Activated CD4-positive, alpha-beta T cell treated with anti-CD3 and anti-CD28 coated beads for 36 hours (primary cell): ENCODE measurements at places on chromosomes 7 and 10.

GRCh38 chr10:77163670-77164348 is 473.8 kb downstream of the KCNMA1 start:
- no peak for DNase-seq

DNA sequence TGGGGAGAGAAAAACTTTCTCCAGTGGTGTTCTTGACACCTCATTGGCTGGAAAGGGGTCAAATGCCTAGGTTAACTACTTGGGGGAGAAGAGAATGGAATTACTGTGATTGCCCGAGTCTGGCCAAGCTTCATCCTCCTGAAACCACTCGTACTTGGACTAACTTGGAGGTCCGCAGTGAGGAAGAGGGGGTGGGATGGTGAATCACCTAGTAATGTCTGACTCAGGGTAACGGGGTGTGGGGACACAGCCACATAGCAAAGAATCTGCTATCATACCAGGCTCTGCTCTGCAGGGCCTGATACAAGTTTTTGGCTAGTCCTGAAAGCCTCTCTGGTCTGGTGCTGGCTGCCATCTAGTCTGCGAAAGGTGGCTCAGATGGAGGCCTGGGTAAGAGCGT is 190.9 kb downstream of the RPS24 start:
- DNase-seq: no peak

GRCh38 chr10:25938405-25938804 is 4.4 kb downstream of the MYO3A start:
- DNase-seq: no peak

GRCh38 chr7:100506356-100506923 is 22.7 kb downstream of the NYAP1 start:
- no peak for DNase-seq

DNA sequence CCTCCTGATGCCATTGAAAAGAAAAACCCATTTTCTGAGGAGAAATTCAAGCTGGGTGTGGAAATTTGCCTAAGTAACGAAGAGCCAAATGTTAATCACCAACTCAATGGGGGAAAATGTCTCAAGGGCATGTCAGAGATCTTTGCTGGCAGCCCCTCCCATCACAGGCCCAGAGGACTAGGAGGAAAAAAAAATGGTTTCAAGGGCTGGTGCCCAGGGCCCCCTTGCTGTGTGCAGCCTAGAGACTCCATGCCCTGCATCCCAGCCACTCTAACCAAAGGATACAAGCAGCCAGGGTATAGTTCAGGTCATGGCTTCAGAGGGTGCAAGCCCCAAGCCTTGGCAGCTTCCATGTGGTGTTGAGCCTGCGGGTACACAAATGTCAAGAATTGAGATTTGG is 106.3 kb downstream of the ALOX5 start:
- no peak for DNase-seq

DNA sequence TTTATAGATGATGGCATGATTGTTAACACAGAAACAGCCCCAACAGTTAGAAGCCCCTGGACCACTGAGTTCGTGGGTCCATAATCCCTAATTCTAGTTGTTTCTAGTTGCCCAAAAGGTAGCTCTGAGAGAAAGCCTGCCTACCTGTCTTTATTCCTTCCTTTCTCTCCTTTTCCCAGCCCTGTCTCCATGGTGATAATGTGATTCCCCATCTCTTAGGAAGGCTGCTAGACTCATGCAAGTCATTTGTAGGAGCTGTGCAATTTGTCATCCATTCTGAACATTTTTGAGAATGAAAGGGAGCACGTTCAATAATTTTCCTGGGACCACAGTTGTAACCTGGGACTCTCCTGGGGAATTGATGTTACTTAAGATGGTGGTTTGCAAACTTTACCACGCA is 183.4 kb downstream of the EMX2 start:
- no peak for DNase-seq

DNA sequence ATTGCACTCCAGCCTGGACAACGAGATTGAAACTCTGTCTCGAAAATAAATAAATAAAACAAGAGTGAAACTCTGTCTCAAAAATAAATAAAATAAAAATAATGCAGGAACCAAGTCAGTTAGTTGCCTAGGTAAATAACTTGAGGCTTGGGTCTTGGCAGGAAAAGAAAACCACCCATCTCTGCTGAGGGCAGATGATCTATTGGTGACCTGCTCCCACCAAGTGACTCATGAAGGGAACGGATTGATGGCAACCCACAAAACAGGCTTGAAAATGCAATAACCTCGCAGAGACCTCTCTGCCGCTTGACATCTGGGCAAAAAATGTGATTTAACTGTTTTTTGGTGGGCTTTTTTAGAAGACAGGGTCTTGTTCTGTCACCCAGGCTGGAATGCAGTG is 86.6 kb downstream of the CALN1 start:
- no peak for DNase-seq

DNA sequence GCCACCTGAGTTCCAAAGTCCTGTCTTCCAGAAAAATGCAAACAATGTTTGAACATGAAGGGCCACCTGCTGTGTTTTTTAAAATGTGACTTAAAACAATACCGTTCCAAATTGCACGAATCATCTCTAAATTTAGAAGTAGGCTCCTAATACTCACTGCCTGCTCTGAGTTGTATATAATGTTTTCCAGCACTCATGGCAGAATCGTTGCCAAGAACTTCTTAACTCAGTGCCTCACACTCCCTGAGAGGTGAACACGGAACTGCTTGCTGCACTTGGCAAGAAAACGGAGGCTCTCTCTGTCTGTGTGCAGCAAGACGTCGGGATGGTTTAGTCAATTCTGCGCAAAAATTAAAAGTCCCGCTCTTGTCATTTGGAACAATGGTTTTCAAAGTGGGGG is 757.3 kb upstream of the AUTS2 start:
- no peak for DNase-seq

GRCh38 chr10:33008499-33009243 is 50.6 kb upstream of the ITGB1 start:
- peak; percentile 80 for DNase-seq

- DNase-seq: no peak
Observed at GRCh38 chr10:3199488-3199887, 26.9 kb upstream of the PITRM1 start.

- no peak for DNase-seq
Observed at GRCh38 chr7:84809877-84810276, 377.0 kb downstream of the SEMA3D start.

- DNase-seq: peak; percentile 83
Observed at GRCh38 chr10:13659887-13660550, 73.3 kb downstream of the PRPF18 start.

GRCh38 chr10:91196268-91197048 is 24.0 kb upstream of the PCGF5 start:
- no peak for DNase-seq

DNA sequence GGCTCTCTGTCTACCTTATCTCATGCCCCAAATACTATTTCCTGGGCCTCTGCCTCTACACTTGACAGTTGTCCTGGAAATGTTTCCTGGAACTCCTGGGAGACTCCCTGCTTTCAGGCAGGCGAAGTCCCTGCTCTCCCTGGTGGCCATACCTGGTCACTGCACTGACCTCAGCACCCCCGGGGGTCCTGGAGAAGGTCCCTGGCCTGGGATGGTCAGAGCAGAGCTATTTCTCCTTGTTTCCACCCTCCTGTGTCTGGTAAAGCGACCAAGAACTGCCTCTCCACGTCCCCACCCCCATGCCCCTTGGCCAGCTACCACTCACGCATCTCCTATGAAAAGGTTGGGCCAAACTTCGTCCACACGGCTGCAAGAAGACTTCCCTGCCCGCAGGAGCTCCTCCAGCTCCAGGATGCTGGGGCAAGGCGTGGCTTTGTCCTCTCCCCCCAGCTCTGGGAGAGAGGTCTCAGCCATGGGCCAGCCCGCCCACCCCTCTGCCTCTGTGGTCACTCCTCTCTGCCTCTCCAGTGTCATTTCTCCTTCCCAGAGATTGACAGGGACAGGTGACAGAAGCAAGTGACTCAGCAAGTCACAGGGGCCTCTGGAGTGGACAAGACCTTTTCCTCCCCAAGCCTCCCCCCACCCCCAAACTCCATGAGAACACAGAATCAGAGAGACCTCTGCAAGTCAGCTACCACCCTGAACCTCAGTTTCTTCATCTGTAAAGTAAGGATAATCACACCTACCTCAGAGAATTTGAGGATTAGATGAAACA is 2.6 kb upstream of the SAMD8 start:
- DNase-seq: peak; percentile 19

DNA sequence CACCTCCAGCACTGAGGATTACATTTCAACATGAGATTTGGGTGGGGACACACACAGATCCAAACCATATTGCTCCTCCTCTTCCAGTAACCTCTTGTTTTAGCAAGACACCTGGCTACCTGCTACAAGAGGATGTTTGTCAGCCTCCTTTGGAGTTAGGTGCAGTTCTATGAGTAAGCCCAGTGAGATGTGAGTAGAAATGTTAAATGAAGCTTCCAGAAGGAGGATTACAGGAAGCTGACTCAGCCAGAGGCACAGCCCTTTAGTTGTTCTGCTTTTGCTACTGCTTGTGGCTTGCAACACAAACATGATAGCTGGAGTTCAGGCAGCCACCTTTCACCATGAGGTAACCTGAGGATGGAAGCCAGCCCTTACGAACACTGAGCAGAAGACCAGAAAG is 382.7 kb upstream of the RNF32 start:
- DNase-seq: no peak

DNA sequence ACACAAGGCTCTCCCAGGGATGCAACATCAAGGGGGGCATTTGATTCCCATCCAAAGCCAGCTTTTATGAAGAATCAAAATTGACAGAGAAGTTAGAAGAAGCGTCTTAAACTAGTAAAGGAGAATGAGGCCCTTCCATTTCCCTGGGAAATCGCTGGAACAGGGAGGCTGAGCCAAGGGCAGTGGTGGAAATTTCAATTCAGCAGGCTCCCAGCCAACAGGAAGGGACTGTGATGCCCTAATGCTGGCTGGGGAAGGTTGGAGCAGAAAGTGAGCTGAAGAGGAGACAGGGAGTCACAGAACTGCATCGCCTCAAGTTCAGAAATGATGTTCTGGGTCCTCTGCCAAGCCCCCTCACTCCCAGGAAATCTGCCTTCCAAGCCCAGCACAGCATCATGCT is 517.3 kb downstream of the GRID1 start:
- no peak for DNase-seq

GRCh38 chr10:104123397-104123796 is 1.4 kb downstream of the SFR1 start:
- DNase-seq: no peak

DNA sequence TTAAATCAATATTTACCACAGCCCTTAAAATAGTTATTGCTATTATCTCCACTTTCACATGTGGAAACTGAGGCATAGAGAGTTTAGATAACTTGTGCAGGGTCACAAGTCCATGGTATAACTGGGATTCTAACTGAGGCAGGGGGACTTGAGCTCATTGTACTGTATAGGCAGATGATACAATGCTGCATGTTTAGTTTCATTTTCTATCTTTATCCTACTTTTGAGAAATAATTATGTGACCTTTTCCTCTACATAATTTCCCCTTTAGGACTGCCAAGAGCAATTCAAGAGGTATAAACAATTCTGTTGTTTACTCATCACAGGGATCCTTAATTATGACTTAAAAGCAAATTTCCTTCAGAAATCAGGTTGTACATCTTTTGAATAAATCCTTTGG is 193.1 kb downstream of the SUGCT start:
- no peak for DNase-seq

GRCh38 chr10:50325449-50326171 is 74.3 kb upstream of the ASAH2 start:
- DNase-seq: peak; percentile 19

- DNase-seq: no peak
Observed at GRCh38 chr10:59134785-59135184, 41.7 kb upstream of the PHYHIPL start.

GRCh38 chr10:6020826-6021225 is 41.3 kb downstream of the IL2RA start:
- DNase-seq: no peak
